Heart left ventricle (tissue), 16 donors: ENCODE measurements at places on chromosomes 7 and 10.

DNA sequence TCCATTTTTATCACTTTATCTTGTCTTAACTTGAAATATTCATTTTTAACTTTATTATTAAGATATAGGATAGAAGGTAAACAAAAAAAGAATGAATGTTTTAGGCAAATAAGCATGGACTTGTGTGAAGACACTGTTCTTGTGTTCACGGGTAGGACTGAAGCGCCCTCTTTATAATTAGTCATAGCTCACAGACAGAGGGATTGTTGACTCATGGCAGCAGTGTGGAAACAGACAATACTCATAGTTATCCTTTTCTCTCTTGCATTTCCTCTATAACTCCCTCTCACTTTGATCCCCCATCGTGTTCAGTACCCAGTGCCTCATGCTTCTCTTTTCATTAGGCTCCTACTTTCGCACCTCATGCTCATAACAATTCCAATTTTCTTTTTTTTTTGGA lies 731.8 kb downstream of the PHTF2 start:
- no peak for DNase-seq

GRCh38 chr7:43753271-43753810 lies 5.1 kb upstream of the BLVRA start:
- no peak for DNase-seq

GRCh38 chr7:151735186-151735850 lies 141.6 kb downstream of the PRKAG2 start:
- DNase-seq: peak; percentile 9

DNA sequence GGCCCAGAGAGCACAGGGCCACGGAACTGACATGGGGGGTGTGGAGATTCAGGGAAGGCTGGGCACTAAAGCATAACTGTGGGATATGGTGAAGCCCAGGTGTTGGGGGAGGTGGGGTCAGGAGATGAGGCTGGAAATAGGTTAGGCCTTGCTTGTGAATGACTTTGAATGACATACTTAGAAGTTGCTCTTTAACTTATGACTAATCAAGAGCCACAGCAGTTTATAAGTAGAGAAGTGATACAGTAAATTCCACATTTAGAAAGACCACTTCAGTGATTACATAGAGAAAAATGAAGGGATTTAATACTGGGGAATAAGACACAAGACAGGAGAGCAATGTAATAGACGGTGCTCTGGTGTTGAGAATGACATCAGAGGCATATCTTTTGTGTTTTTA lies 120.8 kb upstream of the SEC61G start:
- DNase-seq: no peak

DNA sequence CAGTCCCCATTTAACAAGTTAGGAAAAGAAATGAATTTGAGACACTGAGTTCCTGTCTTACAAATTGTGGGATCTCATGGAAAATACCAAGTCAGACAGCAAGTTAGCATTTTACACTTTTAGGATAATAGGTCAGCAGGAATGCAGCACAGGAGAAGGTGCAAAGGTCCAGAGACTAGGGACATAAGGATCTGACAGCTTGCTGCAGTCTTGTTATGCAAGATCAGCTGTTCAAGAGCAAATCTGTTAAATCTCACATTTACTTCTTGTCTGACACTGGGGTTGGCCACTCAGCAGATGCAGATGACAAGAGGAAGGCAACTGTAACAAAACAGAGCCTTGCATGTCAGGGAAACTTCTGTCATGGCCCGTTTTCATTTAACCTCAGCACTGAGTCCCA lies 239.6 kb downstream of the PHF14 start:
- DNase-seq: no peak

DNA sequence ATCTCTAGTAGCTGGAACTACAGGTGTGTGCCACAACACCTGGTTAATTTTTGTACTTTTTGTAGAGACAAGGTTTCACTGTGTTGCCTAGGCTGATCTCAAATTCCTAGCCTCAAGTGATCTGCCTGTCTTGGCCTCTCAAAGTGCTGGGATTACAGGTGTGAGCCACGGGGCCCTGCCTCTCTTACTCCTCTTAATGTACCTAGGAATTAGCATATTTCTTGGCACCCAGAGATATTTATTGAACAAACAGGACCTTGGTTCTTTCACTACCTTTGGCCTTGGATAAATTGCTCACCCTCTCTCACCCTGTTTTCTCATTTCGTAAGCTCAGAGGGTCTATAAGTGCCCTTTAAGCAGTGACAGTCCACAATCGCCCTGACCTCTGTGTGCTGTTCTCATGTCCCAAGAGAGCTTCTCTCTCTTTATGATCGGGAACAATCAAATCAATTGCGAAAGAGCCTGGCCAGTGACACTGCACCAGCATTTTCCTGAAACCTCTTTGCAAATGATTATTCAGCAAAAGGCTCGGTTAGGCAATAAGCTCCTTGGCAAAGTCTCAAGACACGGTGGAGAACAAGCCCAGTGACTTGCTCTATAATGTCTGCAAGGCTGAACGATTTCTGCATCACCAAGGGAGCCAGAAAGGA lies 117.7 kb downstream of the APBB1IP start:
- no peak for DNase-seq

GRCh38 chr7:82364048-82364447 lies 79.5 kb downstream of the CACNA2D1 start:
- DNase-seq: no peak

DNA sequence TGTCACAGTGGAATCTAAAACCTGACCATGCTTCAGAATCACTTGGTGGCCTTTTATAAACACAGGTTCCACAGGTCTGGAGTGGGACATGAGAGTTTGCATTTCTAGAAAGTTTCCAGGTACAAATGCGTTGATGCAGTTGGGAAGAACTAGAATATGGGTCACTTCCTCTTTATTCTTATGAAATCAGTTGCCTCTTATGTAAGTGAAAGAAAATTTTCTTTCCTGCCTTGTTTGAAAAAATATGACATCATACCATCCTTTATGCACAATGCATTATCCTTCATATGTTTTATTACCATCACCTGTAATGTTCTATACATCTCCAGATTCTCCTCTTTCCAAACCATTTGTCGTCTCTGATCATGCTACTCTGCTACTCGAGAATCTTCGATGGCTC lies 44.0 kb downstream of the PLXNA4 start:
- no peak for DNase-seq

GRCh38 chr7:32177232-32177631 lies 107.0 kb upstream of the PDE1C start:
- DNase-seq: no peak

DNA sequence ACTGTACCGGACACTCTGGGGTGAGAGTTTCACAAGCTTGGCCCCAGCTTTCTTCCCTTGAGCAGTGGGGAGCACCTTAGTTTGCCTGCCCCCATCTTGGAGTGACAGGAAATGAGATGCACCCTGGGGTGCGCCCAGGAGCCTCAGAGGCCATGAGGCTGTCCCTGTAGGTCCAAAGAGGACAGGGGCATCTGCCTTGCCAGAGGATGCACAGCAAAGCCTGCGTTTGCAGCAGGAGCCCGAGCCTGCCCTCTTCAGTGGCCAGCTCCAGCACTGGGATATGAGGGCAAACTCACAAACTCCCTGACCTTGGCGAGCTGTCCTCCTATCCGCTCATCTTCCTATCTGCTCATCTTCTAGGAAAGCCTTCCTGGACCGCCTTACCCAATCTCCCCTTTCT lies 79.5 kb downstream of the PROSER2 start:
- DNase-seq: no peak

- no peak for DNase-seq
These were observed 21.5 kb downstream of the PDGFA start for GRCh38 chr7:497946-498655.

DNA sequence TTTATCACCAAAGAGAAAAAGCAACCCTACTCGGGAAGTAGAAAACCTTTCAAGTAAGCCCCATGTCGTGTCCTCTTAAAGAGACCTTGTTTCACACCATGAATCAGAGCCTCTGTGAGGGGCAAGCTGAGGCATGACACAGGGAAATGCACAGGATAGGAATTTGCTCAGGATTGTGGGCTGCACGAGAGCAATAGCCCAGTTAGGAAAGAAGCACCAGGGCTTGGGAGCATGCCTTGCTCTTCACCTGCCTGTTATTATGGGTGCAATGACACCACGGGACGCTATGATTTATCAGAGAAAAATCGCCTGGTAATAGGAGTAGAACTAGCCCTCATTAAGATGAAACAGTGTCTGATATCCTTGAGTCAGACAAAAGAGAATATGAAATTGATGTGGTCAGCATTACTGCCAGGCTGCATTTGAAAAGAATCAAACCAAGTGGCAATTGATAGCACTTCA lies 562.9 kb upstream of the NRP1 start:
- DNase-seq: no peak

DNA sequence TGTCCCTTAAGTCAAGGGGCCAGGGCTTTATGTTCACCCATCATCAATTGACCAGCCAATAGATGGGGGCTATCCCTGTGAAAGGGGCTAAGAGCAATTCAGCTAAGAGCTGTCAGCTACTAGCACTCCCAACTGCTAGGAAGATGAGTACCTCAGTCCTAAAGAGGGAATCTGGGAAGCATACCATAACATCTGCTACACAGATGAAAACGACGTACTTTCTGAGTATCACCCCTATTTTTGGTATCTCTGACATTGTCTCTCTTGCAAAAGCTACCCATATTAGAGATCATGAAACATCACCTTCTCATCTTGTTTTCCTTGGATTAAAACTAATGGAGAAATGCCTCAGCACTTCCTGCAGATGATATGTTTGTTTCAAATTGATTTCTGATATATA lies 7.5 kb upstream of the SMNDC1 start:
- DNase-seq: no peak

DNA sequence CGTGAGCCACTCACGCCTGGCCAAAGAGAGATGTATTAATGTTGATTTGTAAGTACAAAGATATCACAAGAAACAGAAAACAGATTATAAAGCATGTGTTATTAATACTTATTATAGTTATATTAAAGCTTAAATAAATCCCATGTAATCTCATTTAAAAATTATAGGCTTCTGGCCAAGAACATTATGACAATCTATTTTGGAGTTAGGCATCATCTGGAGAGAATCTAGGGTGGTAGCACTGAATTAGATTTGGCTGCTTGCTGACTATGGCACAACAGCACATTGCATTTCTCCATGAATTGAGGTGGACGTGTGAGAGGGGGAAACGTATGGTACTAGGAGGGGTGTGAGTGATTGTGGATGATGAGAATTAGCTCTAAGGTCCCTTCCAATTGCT lies 16.8 kb upstream of the SLC16A12 start:
- DNase-seq: no peak

GRCh38 chr7:17485368-17485767 lies 186.9 kb downstream of the AHR start:
- no peak for DNase-seq

DNA sequence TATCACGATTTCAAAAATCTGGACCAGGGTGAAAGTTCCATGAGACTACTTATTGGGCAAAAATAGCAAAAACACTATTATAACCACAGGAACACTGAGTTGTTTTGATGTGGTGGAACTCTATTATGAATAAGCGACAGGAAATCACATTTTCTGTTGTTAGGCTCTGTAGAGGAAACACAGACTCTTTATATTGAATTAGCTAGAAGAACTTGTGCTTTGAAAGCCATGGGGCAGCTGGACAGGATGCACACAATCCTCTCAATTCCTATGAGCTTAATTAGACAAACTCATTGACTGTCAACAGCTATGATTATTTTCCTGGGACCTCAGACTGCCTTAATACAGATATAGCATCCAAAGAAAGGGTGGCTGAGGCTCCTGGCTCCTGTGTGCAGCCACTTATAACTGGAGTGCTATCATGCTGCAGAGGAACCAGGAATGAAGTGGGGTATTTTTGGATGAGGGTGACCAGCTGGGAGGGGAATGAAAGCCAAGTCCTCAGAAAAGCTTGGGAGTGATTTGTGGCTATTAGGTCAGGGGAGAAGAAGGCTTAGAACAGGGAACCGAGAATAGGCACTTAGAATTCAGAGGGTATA lies 657.3 kb downstream of the TYW1 start:
- no peak for DNase-seq

- DNase-seq: no peak
These were observed 61.5 kb upstream of the NKX6-2 start for GRCh38 chr10:132847416-132847777.

DNA sequence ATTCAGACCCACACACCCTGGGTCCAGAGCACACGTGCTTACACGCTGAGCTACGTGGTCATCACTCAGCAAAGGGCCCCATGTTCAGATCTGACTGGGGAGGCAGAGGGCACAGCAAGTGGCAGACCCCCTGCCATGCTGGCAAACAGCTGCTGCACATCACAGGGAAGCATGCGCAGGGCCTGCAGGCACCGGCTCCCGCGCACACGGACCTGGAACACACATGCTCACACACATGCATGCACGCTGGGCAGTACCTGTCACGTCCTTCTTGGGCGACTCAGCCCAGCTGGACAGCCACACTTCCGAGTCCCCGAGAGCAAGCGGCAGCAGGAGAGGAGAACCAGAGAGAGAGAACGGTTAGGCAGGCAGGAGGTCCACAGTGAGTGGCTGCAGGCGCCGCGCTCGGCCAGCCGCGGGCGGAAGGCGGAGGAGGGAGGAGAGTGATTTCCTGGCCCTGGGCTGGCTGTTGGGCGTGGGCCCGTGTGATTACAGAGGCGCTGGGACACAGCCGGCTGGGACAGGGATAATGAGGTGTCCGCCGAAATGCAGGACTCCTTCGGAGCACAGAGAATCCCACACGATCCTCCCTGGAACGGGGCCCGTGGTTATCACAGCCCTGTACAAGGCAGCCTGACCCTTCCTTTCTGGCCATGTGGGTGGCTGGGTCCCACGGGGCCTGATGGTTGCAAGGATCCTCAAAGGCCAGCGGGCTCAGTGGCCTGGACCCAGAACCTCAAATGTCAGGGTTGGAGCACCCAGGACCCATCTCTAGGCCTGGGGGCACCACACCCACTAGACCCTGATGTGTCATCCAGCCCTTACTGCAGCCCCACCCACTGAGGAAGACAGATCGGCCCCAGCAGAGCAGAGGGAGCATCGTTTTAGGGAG lies 175.1 kb downstream of the NEURL1 start:
- DNase-seq: peak; percentile 83

GRCh38 chr7:75969182-75969581 lies 25.2 kb downstream of the TMEM120A start:
- DNase-seq: peak; percentile 75

DNA sequence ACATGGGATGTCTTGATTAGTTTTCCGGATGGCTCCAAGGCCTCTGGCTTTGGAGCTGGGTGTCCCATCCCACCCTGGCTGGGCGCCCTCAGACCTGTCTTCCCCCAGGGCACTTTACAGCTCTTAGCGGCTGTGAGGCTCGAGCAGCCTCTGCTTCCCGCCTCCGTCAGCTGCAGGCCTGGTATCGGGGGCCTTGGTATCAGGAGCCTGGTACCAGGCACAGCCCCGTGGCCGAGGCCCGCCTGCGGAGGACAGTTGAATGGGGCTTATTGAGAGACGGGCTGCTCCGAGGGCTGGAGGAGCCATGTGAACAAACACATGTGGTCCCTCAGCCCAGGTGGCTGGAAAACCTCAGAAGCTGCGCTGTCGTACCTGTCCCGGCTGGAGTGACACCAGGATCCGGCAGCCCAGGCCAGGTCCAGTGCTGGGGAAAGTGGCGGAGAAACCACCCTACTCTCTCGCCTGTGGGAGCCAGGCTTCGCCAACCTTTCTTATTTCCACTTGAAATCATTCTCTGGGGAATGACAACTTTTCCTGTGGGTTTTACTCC lies 23.9 kb upstream of the AP5Z1 start:
- DNase-seq: no peak
